ENCODE measurements at places on chromosomes 5 and 9.

GRCh38 chr9:132341177-132341840, 13.5 kb downstream of the SETX start:
- no peak for DNase-seq

DNA sequence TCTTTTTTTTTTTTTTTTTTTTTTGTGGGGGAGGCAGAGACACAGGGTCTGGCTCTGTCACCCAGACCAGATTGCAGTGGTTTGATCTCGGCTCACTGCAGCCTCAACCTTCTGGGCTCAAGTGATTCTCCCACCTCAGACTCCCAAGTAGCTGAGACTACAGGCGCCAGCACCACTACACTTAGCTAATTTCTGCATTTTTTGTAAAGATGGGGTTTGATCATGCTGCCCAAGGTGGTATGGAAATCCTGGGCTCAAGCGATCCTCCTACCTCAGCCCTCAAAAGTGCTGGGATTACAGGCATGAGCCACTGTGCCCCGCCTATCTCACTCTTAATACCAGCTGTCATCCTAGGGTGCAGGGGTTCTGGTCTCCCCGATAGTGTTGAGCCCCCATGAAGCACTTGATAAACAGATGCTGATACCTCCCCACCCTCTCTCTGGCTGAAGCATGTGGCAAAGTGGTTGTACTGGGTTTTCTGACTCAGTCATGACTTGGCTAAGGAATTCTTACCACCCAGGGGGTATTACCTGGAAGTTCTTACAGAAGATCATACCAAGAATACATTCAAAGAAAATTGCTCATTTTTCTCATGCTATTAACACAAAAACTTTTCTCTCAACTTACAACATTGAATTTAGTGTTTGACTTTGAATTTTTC, 110.2 kb upstream of the DAPK1 start:
- no peak for DNase-seq

DNA sequence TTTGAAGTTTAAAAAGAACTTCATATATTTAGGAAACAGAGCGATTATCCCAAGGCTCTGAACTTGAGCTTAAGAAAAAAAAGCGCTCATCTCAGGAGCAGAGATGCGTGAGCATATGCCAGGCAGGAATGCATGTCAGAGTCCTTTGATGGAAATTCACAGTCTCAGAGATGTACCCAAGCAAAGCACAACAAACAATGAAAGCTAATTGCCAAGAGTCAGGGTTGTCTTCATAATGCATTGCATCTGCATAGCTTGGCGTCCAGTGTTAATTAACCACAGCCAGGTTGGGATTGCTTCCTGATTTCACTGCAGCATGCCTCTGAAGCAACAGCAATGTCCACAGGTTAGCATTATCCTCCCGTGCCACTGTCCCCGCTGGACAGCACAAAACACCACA, 907.0 kb upstream of the DMAC1 start:
- no peak for DNase-seq

GRCh38 chr5:159128070-159128541, 28.4 kb upstream of the EBF1 start:
- DNase-seq: no peak

- DNase-seq: peak; percentile 93
Observed at GRCh38 chr9:96139592-96140295, 162.2 kb downstream of the HSD17B3 start.

DNA sequence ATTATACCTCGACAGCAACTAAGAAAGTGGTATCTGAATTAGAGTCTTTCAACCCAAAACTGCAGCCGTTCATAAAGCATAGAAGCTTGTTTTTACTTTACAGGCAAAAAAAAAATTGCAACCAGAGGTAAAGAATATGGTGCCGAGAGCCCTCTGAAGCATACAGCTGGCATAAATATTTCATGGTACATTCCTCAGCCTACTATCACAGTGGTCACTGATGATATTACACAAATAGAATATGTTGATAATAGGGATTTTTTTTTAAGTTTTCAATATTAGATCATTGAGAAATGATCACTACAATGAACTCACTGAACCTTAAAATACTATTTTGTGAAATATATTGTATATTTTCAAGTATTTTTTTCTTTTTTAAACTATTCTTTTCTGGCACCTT, 6.2 kb upstream of the SMC2 start:
- DNase-seq: no peak

DNA sequence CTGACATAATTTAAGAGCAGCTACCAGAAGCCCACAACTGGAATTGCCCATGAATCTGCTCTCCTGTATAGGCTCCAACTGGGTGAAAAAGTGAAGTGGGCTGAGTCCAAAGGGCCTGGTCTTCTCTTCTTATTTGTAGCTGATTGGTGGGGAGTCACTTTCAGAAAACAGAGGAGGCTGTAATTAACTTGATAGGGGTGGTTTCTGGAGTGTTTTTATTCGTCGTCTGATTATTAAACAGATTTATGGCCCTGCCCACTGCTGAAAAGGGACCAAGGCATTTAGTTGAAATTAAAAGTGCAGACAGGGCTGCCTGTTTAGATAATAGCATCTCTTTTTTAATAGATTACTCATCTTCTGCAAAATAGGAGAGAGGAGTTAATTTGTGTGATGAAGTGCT, 81.0 kb upstream of the SAP30L start:
- no peak for DNase-seq

Data from H4 (cell line).